ENCODE measurements at places on chromosomes 16 and 17. TPM values are rescaled to one million over a fixed set of nuclear protein-coding genes. Genes with fewer than 3 reads are reported as not detected.

DNA sequence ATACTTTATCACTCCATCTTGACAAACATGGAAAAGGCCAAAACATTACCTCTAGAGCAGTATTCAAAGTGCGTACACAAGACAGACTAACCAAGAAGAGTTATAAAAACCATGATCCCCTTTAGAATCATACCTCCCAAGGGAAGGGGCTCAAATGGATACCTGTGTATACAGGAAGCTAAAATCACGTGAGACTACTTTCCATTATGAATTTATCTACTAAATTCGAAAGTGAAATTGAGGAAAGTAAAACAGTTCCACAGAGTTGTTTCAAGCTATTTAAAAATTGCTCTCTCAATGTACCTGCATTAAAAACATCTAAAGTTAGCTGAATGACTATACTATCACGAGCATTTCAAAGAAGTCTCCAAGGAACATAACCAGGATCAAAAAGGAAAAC is 32.7 kb downstream of the AP1G1 start:
- DNase-seq: no peak

DNA sequence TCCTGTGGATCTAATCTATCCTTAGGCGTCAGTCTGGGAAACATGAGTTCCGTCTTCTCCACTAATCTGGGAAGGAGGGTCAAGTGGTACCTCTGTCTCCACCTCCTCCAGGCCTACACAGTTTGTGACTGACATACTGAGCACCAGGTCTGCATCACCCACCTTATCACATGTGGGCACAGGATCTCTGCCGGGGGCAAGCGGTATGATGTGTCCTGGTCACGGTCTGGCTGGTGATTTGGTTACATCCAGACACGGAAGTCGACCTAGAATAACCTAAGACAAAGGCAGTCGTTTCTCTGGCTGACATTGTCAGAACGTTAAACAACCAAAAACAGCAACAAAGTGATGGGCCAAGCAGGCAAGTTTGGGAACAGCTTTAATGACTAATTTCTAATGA is 82.5 kb upstream of the HSBP1 start:
- DNase-seq: no peak

DNA sequence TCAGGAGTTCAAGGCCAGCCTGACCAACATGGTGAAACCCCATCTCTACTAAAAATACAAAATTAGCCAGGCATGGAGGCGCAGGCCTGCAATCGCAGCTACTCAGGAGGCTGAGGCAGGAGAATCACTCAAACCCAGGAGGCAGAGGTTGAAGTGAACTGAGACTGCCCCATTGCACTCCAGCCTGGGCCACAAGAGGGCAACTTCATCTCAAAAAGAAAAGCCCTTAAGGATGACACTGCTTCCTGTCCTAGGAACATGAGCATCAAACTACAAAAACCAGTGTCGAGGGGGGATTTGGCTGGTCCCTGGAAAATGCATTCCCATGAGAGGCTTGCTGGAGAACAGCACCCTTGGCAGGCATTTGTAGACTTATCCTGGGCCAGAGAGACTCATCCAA is 449.5 kb upstream of the PSMD7 start:
- no peak for DNase-seq

- no peak for DNase-seq
Observed at GRCh38 chr16:83992624-83993023, 24.6 kb downstream of the NECAB2 start.

DNA sequence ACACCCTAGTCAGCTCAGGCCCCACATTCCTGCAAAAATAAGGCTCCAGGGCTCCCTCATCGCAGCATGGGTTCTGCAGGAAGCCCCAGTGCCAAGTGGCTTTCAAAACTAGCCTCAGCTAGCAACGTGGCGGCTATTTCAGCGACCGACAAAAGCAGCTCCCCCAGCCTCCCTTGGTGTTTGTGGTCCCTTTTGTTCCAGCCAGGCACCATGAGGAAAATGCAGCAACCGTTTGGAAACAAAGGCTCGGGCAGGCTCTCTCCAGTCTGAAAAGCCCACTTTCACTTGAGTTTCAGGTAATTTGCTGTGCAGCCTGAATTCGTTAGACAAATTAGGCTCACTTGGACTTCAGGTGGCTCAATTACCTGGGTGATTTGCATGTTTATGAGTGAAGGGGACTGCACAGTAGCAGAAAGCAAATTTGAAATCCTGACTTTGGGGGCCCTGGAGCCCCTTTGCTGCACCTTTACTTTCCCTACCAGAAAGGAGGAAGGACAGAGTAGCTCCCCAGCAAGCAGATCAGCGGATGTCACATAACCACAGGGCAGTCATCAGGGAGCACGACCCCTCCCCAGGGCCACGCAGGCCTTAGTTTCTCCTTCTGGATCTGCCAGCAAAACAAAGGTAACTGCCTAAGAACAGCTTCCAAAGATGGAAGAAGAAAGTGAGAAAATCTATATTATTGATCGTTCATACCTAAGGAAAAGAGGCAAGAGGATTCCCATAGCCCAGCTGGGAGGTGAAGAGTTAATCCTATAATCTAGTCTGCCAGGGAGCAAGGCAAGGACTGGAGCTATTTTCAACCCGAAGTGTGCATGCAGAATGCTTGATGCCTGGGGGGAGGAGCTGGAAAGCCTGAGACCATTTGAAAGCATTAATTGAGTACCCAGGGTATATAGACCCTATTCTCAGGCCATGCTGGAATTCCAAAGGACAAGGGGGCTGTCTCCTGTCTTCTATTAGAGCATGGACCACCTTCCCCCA is 143.1 kb upstream of the SDK2 start:
- DNase-seq: no peak

DNA sequence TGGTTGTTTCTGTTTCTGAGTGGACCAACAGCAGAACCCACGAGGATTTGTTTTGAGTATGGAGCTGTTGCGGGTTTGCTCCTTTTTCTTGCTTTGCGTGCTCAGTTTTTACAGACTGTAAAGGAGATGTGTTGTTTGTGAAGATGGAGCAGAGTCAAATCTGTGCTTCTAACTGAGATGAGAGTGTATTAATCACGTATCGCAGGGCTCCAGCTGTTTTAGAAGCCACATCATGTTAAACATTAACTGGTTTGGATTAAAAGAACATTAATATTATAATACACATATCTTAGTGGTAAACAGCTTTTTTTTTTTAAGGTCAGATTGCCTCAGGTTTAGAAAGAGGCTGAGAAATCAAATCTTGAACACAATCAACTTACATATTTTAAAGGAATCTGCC is 69.4 kb downstream of the YPEL2 start:
- DNase-seq: no peak

DNA sequence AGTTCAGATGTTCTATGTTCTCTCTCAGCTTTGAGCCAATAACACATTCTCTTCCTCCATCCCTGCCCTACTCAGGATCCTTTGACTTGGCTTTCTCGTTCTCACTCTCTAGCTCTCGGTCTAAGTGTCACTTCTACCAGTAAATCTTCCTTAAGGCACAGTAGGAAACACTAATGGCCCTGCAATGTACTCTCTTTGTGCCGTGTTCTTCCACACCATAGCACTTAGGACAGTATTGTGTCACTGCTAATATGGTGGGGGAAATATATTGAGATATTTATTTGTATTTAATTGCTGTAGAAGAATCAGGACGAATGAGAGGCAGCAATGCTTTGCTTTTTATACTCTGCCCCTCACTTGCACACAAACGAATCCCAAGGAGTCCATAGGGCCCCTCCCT is 493.1 kb downstream of the SHISA9 start:
- no peak for DNase-seq

DNA sequence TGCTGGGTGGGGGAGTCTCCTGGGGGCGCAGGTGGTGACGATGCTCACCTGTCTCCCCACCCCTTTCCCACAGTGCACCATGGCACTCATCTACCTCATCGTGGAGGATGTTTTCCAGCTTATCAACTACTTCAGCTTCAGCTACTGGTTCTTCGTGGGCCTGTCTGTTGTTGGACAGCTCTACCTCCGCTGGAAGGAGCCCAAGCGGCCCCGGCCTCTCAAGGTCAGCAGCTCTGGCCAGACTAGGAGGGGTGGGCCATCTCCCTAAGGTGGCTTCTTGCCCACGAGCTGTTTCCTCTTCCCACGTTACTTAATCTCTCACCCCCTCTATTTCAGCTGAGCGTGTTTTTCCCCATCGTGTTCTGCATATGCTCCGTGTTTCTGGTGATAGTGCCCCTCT is 14.5 kb downstream of the SLC7A6OS start:
- no peak for DNase-seq

Gene SLC12A3
- polyA plus RNA-seq: 0.11 TPM

Data from forelimb muscle (tissue), 1 donor.